ENCODE measurements at places on chromosomes 1 and 21. TPM values are rescaled to one million over a fixed set of nuclear protein-coding genes. Genes with fewer than 3 reads are reported as not detected.

DNA sequence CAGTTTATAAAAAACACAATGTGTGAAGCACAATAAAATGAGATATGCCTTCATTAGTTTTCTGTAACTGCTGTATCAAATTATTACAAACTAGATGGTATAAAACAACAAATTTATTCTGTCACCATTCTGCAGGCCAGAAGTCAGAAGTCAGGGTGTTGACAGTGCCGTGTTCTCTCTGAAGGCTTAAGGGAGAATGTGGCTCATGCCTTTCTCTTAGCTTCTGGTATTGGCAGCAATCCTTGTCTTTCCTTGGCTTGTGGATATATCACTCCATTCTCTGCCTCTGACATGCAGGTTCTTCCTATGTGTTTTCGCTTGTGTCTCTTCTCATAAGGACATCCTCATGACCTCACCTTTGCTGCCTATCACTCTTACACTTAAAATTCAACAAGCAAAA is 10.1 kb downstream of the NEK7 start:
- peak overlapping the region; percentile 97 for H3K27ac ChIP-seq
- H3K4me1 ChIP-seq: peaks cover 79% of the 10 kb centered on the region
- H3K4me3 ChIP-seq: peak overlapping the region; percentile 64
- no peaks in the 10 kb centered on the region for H3K27me3 ChIP-seq
- DNase-seq: no peak
- peaks cover 30% of the 10 kb centered on the region for H3K36me3 ChIP-seq

DNA sequence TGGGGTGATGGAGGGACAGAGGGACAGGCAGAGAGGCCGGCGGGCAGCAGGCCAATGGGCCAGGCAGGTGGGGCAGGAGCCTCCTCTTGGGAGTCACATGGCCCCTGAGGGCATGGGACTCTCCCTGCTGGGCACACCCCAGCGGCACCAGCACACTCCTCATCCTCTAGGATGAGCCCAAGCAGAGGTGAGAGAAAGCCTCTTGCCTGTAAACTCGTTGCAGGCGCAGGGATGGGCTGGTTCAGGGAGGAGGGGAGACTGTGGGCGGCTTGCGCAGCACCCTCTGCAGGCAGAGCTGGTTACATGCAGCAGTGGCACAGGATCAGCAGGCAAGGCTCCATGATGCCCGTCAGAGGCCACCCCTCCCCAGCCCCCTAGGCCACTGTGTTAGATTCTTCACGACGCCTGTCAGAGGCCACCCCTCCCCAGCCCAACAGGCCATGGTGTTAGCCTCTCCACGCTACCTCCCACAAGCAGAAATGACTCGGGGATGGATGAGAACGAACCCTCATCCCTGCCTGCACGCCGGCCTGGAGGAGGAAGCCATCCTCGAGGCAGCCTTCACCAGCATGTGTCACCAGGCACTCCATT is 209.7 kb upstream of the VAMP3 start:
- no peak overlapping the region for H3K4me3 ChIP-seq
- H3K27me3 ChIP-seq: peaks cover 2% of the 10 kb centered on the region
- H3K4me1 ChIP-seq: no peaks in the 10 kb centered on the region
- DNase-seq: peak; percentile 24

- no peaks in the 10 kb centered on the region for H3K27me3 ChIP-seq
- no peaks in the 10 kb centered on the region for H3K36me3 ChIP-seq
- no peak overlapping the region for H3K4me3 ChIP-seq
- DNase-seq: no peak
- no peaks in the 10 kb centered on the region for H3K4me1 ChIP-seq
Observed at GRCh38 chr1:219120624-219121544, 52.8 kb upstream of the LYPLAL1 start.

GRCh38 chr1:210743038-210743437 is 390.9 kb downstream of the KCNH1 start:
- DNase-seq: no peak
- no peaks in the 10 kb centered on the region for H3K36me3 ChIP-seq
- H3K27me3 ChIP-seq: peaks cover 2% of the 10 kb centered on the region
- H3K27ac ChIP-seq: no peak overlapping the region
- H3K4me1 ChIP-seq: no peaks in the 10 kb centered on the region
- no peak overlapping the region for H3K4me3 ChIP-seq

DNA sequence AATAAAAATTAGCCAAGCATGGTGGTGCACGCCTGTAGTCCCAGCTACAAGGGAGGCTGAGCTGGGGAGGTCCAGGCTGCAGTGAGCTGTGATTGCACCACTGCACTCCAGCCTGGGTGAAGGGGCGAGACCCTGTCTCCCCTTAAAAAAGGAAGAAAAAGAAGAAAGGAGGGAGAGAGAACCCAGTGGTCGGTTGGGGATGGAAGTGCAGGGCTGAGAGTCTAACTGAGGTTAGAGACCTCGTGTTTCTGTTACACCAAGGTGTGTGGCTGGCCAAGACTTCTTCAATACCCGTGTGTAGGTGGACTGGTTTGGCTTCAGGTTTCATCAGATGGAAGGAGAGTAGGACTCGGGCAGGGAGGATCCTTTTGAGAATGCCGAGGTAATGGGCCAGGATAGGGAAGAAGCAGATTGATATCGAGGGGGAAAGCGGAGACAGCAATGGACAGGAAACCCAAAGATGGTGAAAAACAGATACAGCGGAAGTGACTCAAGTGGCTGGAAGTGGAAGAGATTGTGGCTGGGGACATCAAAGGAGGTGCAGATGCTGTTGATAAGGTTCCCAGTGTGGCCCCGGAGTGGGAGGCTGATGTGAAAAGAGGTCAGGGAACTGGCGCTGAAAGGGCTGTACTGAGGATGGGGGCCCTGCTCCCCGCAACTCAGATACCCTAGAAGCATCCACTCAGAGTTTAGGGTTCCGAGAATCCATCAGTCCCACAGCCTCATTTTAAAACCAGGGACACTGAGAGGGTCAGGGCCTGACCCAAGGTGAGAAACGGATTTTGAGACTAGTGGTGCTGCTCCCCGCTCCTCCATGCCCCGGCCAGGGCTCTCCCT is 681 bp upstream of the UBXN10 start:
- peak overlapping the region; percentile 89 for H3K27ac ChIP-seq
- H3K36me3 ChIP-seq: peaks cover 4% of the 10 kb centered on the region
- peaks cover 36% of the 10 kb centered on the region for H3K4me1 ChIP-seq
- peak; percentile 69 for DNase-seq
- peak overlapping the region; percentile 73 for H3K4me3 ChIP-seq

DNA sequence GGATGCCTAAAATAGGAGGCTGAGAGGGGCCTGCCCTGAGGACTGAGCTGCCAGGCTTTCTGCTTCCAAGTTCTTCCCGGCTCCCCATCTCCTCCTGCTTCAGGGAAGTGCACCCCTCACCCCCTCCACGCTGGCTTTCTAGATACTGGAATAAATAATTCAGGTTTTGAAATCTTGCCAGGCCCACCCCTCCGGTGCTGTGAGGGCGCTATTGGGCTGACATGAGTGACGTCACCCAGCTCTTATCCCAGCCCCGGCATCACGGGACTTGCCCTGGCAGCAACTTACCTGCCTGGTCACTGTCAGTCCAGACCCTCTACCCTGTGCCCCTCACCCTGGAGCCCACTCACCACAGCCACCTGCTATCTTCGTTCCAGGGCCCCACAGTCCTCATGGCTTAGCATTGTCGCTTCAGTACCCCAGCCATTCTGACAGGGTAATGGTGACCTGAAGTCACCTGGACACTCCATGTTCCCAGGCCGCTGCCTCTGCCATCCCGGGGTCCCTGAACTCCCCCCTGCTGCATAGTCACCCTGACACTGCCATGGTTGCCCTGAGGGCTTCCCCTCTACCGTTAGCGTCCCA is 819 bp upstream of the GPR3 start:
- DNase-seq: peak; percentile 48
- peak overlapping the region; percentile 84 for H3K4me3 ChIP-seq
- no peaks in the 10 kb centered on the region for H3K36me3 ChIP-seq

GRCh38 chr1:21552715-21553114 is 43.5 kb downstream of the ALPL start:
- H3K4me3 ChIP-seq: no peak overlapping the region
- no peak for DNase-seq

GRCh38 chr1:42258218-42258617 is 76.8 kb downstream of the FOXJ3 start:
- H3K4me1 ChIP-seq: peaks cover 42% of the 10 kb centered on the region
- H3K36me3 ChIP-seq: peaks cover 47% of the 10 kb centered on the region
- no peak overlapping the region for H3K4me3 ChIP-seq
- DNase-seq: no peak

DNA sequence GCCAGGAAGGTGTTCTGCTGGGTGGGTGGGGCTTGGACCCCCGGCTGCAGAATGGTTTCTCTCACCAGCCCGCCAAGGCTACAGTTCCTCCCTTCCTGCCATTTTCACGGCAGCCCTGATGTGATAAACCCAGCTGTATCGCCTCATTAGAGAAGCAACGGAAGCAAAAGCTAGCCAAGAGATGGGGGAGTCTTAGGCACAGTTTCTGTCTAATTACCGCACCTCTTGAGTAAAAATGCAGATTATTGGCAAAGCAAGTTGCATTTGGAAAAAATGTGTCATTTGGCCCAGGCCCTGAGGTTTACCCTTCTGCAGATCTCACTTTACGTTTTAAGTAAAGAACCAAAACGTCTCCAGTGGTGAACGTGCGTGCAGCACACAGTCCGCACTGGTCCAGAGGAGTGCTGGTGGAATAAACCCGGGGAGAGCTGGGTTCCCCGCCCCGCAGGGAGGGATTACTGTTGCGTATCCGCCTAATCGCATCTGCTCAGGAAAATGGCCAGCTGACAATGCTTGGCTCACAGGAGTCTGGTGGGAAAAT is 109.9 kb downstream of the GALNT2 start:
- DNase-seq: peak; percentile 23
- H3K27me3 ChIP-seq: no peaks in the 10 kb centered on the region
- no peak overlapping the region for H3K4me3 ChIP-seq
- peaks cover 41% of the 10 kb centered on the region for H3K4me1 ChIP-seq
- H3K27ac ChIP-seq: peak overlapping the region; percentile 50

- no peak overlapping the region for H3K4me3 ChIP-seq
- DNase-seq: no peak
- H3K27ac ChIP-seq: no peak overlapping the region
- H3K4me1 ChIP-seq: peaks cover 48% of the 10 kb centered on the region
- H3K36me3 ChIP-seq: peaks cover 2% of the 10 kb centered on the region
- peaks cover 10% of the 10 kb centered on the region for H3K27me3 ChIP-seq
Observed at GRCh38 chr1:154741741-154742495, 128.2 kb downstream of the KCNN3 start.

DNA sequence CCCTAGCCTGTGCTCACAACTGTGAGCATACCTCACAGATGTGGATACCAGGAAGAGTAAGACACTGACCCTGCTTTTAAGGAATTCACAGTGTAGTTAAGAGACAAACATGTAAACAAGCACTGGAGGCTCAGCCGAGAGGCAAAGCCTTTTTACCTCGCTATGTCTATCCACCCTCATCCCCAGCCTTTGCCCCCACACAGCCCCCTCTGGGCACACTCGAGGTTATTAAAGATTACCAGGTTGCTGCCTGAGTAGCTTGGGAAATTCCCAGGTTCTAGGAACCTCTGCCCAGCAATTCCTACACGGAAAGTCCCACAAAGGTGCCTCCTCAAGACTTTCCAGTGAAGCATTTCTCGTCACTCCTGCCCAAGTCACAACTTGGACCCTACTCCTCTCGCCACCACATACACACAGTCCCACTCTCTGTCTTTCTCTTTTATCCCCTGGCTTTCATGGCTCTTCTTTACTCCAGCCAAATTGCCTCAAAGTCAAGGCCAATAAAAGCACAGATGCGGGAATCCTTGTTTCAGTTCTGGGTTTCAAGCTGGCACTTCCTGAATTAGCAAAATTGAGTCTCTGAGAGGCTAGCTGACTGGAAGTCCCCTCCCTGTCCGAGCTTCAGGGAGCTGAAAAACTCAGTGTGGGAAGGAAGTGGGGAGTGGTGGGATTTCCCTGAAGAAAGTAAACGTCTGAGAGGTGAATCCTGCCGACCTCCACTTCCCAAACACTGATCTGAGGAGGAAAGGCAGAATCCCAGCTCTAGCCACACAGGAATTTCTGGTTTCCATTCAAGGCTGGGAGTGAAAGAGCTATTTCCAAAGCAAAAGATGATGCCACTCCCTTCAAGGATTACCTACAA is 7.6 kb downstream of the DENND2D start:
- H3K36me3 ChIP-seq: peaks cover 99% of the 10 kb centered on the region
- no peak for DNase-seq
- H3K4me3 ChIP-seq: peak overlapping the region; percentile 100
- peaks cover 92% of the 10 kb centered on the region for H3K4me1 ChIP-seq
- no peaks in the 10 kb centered on the region for H3K27me3 ChIP-seq
- H3K27ac ChIP-seq: peak overlapping the region; percentile 100

DNA sequence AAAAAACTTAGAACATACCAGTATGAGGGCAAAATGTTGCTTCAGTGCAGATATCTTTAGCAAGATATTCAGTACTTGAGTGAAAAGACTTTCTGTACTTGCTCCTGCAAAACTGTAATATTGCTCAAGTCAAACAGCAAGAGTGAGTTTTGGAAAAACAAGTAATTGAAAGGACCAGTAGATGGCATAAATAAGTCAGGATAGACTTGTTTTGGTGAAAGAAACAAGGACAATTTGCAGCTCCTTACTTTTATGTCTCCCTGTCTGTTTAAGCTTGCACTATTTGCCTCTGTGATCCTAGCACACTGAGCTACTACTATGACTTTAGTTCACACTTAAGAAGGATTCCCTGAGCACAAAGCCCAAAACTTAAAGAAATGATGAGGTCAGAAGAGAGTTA is 39.1 kb downstream of the IFI44 start:
- no peak for DNase-seq
- H3K27me3 ChIP-seq: no peaks in the 10 kb centered on the region
- H3K36me3 ChIP-seq: no peaks in the 10 kb centered on the region
- no peak overlapping the region for H3K27ac ChIP-seq
- H3K4me3 ChIP-seq: no peak overlapping the region

IL19 gene
- not detected for total RNA-seq

GPR61 gene
- 0.16 TPM for total RNA-seq

KLF17 gene
- total RNA-seq: not detected

SPATA21 gene
- total RNA-seq: not detected

DMBX1 gene
- total RNA-seq: not detected

All from activated naive CD8-positive, alpha-beta T cell treated with anti-CD3 and anti-CD28 coated beads for 36 hours (primary cell).